ENCODE measurements at places on chromosomes 2 and 18. TPM values are rescaled to one million over a fixed set of nuclear protein-coding genes. Genes with fewer than 3 reads are reported as not detected.

The PLCD4 gene
- total RNA-seq, result 12.9 TPM

GRCh38 chr2:105882341-105882740 lies 137.6 kb downstream of the NCK2 start:
- no peak overlapping the region for H3K4me3 ChIP-seq
- no peaks in the 10 kb centered on the region for H3K4me1 ChIP-seq
- no peak for DNase-seq
- H3K36me3 ChIP-seq, result no peaks in the 10 kb centered on the region
- H3K27me3 ChIP-seq, result no peaks in the 10 kb centered on the region

GRCh38 chr2:43136876-43137275 lies 89.5 kb downstream of the ZFP36L2 start:
- no peak for DNase-seq
- H3K4me3 ChIP-seq, result no peak overlapping the region
- H3K36me3 ChIP-seq, result no peaks in the 10 kb centered on the region
- H3K27me3 ChIP-seq, result no peaks in the 10 kb centered on the region
- H3K27ac ChIP-seq, result no peak overlapping the region
- H3K4me1 ChIP-seq, result peaks cover 8% of the 10 kb centered on the region

- H3K36me3 ChIP-seq, result no peaks in the 10 kb centered on the region
- no peaks in the 10 kb centered on the region for H3K27me3 ChIP-seq
- no peak for DNase-seq
- H3K27ac ChIP-seq, result no peak overlapping the region
- H3K4me3 ChIP-seq, result no peak overlapping the region
- H3K4me1 ChIP-seq, result no peaks in the 10 kb centered on the region
Measured at GRCh38 chr2:60331115-60331809, 222.2 kb downstream of the BCL11A start.

The HK2 gene
- total RNA-seq, result 1.7 TPM

The TACR1 gene
- not detected for total RNA-seq

GRCh38 chr2:113992090-113992489 lies 102.2 kb downstream of the ACTR3 start:
- no peaks in the 10 kb centered on the region for H3K27me3 ChIP-seq
- H3K4me1 ChIP-seq, result no peaks in the 10 kb centered on the region
- no peaks in the 10 kb centered on the region for H3K36me3 ChIP-seq

The WDR75 gene
- total RNA-seq, result 58.3 TPM

DNA sequence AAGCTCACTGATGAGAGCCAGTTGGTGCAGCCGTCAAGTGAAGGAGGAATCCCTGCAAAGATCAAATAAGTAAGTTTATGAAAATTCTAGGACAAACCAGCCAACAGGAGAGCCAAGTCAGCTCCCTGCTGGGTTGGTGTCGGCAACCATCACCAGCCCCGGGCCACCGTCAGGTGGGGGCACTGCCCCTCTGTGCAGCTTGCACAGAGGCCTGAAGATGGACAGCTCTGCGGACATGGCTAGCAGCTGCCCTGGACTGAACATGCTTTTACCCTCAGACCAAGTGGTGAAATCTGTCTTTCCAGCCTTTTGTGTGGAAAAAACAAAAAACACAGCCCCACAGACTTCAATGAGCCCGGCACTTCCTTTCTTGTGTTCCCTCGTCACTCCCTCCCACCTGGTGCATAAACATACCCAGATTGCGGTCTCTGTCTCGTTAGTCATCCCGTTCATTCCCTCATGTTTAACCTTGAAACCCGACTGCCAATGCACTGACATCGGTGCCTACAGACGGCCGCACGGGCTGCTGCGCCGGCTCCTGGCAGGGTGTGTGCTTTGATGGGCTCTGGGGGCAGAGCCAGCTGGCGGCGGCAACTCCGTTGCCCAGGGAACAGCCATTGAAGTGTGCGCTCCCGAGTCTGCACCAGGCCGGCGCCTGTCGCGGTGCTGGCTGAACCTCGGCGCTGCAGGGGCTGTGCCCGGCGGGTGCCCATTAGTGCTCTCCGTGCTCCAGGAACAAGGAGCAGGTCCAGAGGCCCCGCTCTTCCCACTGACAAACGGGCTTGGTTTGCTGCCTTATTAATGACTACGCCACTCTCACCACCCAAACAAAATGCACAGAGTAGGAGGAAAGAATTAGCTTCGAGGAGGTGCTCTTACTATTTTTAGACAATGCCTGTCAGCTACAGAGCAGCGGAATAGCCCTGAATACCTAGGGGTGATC lies 95.3 kb downstream of the EIPR1 start:
- DNase-seq, result no peak
- H3K4me1 ChIP-seq, result no peaks in the 10 kb centered on the region
- H3K36me3 ChIP-seq, result no peaks in the 10 kb centered on the region

DNA sequence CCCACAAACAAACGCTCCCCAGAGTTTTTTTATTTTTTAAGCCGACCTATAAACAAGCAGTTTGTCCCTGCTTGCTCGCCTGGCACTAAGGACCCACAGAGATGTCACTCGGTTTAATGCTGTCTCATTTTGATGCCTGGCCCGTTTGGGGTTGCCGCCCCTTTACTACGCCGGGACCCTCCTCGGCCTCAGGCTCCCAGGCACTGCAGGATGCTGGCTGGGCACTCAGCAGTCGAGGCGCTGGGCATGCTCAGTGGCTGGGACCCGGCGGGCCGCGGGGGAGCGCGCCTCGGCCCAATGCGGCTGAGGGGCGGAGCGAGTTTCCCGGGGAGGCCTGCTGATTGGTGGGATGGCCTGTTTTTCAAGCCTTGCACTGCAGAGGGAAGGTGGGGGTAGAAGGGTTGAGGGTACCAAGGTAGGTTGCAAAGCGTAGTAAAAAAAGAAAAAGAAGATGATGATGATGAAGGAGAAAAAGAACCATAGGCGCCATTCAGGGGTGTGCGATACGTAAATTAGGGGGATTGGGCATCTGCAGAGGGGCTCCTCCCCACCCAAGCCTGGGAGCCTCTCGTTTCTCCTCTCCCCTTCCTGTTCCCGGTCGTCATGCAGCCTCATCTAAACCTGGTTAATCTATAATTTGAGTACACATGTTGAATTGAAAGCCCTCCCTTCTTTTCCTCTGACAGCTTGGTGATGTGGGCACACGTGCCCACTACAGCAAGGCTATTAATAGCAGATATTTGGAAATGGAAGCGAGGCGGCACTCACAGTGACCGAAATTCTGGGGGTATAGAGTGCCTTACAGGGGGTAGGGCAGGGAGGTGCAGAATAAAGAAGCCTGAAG lies 1.5 kb upstream of the IRS1 start:
- DNase-seq, result no peak
- H3K27me3 ChIP-seq, result no peaks in the 10 kb centered on the region
- H3K27ac ChIP-seq, result peak overlapping the region; percentile 96
- H3K36me3 ChIP-seq, result no peaks in the 10 kb centered on the region
- H3K4me3 ChIP-seq, result peak overlapping the region; percentile 73

GRCh38 chr2:64137567-64137966 lies 6.7 kb downstream of the PELI1 start:
- no peak overlapping the region for H3K4me3 ChIP-seq
- peaks cover 8% of the 10 kb centered on the region for H3K4me1 ChIP-seq
- no peaks in the 10 kb centered on the region for H3K27me3 ChIP-seq

The RGPD4 gene
- total RNA-seq, result not detected

DNA sequence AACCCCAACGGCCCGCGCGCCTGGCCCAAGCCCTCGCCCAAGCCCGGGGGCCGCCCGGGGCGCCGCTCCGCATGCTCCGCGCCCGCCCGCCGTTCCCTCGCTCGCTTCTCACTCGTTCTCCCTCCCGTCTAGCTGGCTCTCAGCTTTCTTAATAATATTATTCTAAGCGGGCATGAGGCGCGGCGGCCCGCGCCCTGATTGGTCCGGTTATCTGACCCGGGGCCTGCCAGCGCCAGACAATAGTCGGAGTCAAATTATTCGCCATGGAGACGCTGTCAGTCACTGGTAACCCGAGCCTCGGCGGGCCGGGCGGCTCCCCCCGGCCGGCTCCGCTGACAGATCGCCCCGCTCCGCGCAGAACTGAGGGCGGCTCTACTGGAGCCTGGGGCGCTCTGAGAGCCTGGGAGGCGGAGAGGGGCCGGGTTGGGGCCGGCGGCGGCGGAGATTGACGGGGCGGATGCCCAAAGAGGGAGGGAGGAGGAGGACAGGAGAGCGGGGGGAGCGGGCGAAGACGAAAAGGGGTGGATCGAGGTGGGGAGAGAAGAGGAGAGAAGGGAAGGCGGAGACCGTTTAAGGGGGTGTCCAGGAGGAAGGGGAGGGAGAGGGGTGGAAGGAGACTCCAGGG lies at the start of gene SIX2:
Gene SIX2, minus strand, starts transcription at position 150 of the 625 bp plus-strand sequence. CDS start 342 bp downstream, outside the sequence.
- no peak for DNase-seq
- peak within 1 kb of the TSS; percentile 57 for H3K4me3 ChIP-seq

DNA sequence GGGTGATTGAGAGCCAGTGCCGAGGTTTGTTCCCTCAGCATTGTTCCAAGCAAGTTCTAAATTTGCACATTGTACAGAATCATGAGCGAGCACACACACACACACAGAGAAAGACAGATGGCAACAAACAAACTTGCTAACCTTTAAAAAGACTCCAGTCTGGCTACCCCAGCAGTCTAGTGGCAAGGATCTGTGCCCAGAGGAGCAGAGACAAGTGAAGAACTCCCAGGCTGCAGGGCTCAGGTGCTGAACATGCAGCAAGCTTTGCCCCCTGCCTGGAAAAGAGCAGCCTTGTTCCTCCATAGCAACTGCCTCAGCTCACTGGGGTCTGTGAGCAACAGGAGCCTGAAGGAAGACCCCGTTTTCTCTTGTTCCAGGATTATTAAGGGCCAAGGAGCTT lies 169.2 kb upstream of the CCDC68 start:
- no peaks in the 10 kb centered on the region for H3K27me3 ChIP-seq
- no peaks in the 10 kb centered on the region for H3K36me3 ChIP-seq
- no peak overlapping the region for H3K4me3 ChIP-seq
- no peak overlapping the region for H3K27ac ChIP-seq
- H3K4me1 ChIP-seq, result no peaks in the 10 kb centered on the region

DNA sequence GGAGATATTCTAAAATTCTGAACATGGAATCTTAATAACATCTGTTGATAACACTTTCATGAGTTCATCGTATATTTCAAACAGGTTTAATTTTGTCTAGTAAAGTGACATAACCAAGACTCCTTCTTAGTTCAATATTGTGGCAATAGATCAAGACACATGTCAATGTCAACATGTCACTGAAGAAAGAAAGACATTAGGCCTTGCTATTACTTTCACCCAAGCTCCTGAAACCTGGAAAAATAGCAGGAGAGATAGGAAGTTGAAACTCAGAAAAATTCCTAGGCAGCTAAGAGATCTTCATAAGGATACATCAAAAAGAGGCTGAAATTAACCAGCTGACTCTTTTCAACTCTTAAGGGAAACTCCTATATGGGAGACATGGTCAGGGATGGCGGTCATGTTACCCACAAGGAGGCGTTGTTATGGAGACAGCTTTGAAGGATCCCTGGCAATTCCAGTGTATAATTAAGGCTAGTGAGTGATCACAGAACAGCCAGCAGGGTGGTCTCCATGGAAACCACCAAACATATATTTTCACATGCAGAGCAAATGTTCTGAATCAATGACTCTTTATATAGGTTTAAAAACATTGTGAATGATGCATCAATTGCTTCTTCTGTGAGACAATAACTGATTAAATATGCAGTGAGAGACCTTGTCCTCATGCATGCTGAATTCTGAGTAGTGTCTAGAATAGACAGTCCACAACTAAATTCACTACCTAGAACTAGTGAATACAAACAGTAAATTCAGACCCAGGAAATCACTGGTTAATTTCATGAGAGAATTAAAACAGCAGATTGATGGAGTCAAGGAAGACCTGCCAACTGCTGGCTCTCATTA lies 115.3 kb upstream of the RIOK3 start:
- H3K4me3 ChIP-seq, result no peak overlapping the region
- no peak for DNase-seq
- no peaks in the 10 kb centered on the region for H3K27me3 ChIP-seq
- no peak overlapping the region for H3K27ac ChIP-seq
- no peaks in the 10 kb centered on the region for H3K4me1 ChIP-seq
- no peaks in the 10 kb centered on the region for H3K36me3 ChIP-seq

- no peaks in the 10 kb centered on the region for H3K27me3 ChIP-seq
- H3K4me3 ChIP-seq, result no peak overlapping the region
- peak overlapping the region; percentile 77 for H3K27ac ChIP-seq
- DNase-seq, result no peak
- no peaks in the 10 kb centered on the region for H3K36me3 ChIP-seq
- peaks cover 19% of the 10 kb centered on the region for H3K4me1 ChIP-seq
Measured at GRCh38 chr2:150165442-150165841, 322.0 kb downstream of the RND3 start.

DNA sequence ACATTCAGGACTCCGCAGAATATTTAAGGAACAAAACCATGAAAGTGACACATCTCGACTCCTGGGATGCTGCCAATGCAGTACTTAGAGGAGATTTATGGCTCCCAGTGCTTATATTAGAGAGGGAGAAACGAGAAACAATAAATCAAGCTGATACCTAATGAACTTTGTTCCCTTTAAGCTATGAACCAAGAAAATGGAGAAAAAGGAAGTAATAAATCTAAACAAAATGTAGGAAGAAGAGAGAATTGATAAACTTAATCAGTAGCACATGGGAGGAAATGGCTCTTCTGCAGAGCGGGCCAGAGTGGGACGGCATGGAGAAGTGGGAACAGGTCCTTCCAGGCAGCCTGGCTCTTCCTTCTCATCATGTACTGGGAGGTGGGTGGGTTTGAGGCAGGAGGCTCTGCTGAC lies 42.7 kb downstream of the NPPC start:
- H3K4me1 ChIP-seq, result no peaks in the 10 kb centered on the region
- no peak overlapping the region for H3K27ac ChIP-seq
- H3K27me3 ChIP-seq, result peaks cover 4% of the 10 kb centered on the region
- no peak for DNase-seq
- no peak overlapping the region for H3K4me3 ChIP-seq

- peak; percentile 7 for DNase-seq
- H3K27me3 ChIP-seq, result no peaks in the 10 kb centered on the region
- H3K4me1 ChIP-seq, result no peaks in the 10 kb centered on the region
- no peak overlapping the region for H3K4me3 ChIP-seq
- H3K36me3 ChIP-seq, result no peaks in the 10 kb centered on the region
Measured at GRCh38 chr2:134866498-134867099, 28.2 kb downstream of the ACMSD start.

DNA sequence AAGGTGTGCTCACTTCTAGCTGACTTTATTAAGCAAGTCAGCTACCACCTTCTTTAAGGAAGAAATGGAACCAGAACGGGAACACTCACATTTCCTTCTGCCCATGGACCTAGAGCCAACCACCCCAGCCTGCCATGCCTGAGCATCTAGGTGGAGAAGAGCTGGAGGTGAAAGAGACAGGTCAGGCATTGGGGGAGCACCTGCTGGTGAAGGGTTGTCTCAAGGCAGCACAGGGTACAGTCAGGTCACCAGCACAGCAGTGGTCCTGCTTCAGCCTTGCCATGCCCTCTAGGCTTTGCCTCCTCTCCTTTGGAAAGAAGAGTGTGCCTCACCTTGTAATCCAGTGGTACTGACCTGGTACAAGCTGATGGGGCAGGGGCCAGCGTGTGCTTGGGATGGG lies 107.9 kb downstream of the KCNF1 start:
- no peaks in the 10 kb centered on the region for H3K4me1 ChIP-seq
- no peaks in the 10 kb centered on the region for H3K36me3 ChIP-seq
- H3K27ac ChIP-seq, result no peak overlapping the region
- peaks cover 14% of the 10 kb centered on the region for H3K27me3 ChIP-seq

- no peak for DNase-seq
- H3K27me3 ChIP-seq, result no peaks in the 10 kb centered on the region
- no peaks in the 10 kb centered on the region for H3K36me3 ChIP-seq
- no peak overlapping the region for H3K27ac ChIP-seq
- no peak overlapping the region for H3K4me3 ChIP-seq
- H3K4me1 ChIP-seq, result no peaks in the 10 kb centered on the region
Measured at GRCh38 chr2:147109291-147109690, 735.5 kb upstream of the ACVR2A start.

The CABYR gene
- 29.4 TPM for total RNA-seq

GRCh38 chr2:33632831-33633230 lies 33.7 kb upstream of the FAM98A start:
- no peaks in the 10 kb centered on the region for H3K27me3 ChIP-seq
- no peak overlapping the region for H3K27ac ChIP-seq
- no peaks in the 10 kb centered on the region for H3K4me1 ChIP-seq
- no peak for DNase-seq
- H3K4me3 ChIP-seq, result no peak overlapping the region
- no peaks in the 10 kb centered on the region for H3K36me3 ChIP-seq

The WNT6 gene
- 8.1 TPM for total RNA-seq

Data from Panc1 (cell line).